ENCODE measurements at places on chromosomes 11 and 22.

DNA sequence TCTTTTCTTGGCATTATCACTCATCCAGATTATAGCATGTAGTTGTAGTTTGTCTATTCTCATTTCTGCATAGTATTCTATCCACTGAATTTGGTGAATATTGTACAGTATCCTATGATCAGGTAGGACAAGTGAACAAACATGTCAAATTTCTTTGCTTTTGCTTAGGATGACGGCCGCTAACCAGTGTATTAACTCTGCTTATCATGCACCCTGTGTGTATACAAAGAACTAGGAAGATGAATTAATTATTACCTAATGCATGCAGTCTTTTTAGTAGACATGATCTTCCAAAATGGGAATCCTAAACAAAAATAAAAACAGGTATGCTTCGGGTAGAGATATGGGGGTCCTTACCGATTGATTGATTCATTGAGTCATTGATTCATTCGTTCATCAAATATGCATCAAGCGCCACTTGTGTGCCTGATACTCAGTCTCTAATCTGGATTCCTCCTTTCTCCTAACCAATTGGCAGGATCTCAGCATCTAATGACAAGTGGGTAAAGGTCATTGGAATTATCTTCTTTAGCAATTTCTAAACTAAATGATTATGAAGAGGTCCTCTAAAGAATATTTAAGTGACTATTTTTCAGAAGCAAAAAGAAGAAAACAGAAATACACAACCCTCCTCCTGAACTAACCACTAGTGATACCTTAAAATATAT lies 27.9 kb downstream of the PRDM11 start:
- DNase-seq: no peak

DNA sequence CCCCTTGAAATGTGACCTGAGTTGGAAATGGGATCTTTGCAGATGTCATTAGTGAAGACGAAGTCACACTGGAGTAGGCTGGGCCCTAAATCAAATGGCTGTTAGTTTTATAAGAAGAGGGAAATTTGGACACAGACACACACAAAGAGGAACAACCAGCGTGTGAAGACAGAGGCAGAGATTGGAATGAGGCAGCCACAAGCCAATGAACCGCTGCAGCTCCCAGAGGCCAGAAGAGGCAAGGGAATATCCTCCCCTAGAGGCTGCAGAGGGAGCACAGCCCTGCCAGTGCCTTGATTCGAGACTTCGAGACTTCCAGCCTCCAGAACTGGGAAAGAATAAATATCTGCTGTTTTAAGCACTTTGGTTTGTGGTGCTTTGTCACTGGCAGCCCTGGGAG lies 484.5 kb downstream of the MN1 start:
- DNase-seq: no peak

DNA sequence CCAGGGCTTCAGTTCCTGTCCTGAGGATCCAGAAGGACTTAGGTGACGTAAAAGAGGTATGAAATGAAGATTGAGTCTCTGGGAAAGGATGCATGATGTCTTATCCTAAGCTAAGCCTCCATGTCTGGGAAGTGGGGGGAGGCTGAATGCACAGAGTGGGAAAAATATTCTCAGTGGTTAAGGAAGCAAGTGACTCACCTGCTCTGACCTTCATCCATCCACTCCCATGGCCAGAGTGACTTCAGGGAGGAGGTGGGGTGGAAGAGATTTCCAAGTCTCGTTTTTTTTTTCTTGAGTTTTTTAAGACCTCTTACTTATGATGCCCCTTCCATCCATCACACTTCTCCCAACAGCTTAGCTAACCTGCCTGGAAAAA lies 32.5 kb upstream of the POLD3 start:
- DNase-seq: no peak

GRCh38 chr11:10208131-10208575 lies 85.9 kb downstream of the SBF2 start:
- DNase-seq: peak; percentile 37

DNA sequence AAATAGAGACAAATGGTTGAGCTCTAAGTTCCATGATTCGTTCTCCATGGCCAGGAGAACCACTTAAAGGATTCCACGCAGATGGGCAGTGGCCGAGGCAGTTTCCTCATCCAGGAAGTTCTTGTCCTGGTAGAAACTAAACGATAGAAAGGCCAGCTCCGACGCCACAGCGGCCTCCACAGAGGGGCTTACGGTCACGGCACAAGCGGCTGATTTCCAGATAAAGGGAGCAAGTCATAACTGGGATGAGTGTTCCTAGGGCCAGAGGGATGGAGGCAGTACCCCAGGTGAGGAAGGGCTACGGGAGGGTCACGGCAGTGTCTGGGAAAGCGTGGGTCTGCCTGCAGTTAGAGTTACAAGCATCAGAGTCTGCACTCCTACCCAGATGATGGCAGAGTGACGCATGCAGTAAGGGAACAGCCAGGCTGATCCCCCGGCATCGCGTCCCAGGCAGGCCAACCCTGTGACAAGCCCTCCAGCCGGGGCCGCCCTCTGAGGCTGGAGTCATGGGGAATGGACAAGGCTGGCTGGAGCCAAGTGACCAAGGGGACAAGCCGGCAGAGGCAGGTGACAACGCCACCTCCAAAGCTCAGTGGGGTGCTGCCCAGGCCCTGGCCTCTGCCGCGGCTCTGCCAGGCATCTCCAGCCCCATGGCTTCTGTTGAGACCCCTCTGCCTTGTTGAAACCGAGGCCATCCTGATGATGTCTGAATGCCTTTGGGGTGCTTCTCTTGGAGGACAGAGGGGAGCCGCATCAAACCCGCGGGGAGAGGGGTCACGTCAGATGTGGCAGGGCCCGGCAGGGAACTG lies 475.1 kb downstream of the BRD1 start:
- DNase-seq: no peak

GRCh38 chr11:124791626-124792341 lies 8.4 kb downstream of the MSANTD2 start:
- peak; percentile 19 for DNase-seq

GRCh38 chr11:462107-462890 lies 12.2 kb downstream of the PTDSS2 start:
- DNase-seq: no peak

DNA sequence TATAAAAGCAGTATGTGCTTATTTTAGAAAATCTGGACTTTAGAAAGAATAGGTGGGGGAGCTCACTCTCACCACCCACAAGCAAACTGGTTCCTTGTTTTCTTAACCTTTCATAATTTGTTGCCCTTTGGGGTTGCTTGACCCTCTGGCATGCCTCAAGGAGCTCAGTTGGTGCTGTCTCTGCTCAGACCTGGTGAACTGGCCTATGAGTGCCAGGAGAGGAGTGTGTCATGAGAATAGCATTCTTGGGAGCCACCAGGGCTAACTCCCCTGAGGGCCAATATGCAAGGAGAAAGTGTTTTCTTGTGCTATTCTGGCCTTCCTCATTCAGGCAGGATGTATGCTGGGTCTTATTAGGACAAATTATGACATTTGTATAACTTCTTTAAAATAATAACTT lies 21.0 kb upstream of the AMOTL1 start:
- no peak for DNase-seq

- no peak for DNase-seq
Observed at GRCh38 chr22:36934418-36935312, 21.2 kb downstream of the CSF2RB start.

DNA sequence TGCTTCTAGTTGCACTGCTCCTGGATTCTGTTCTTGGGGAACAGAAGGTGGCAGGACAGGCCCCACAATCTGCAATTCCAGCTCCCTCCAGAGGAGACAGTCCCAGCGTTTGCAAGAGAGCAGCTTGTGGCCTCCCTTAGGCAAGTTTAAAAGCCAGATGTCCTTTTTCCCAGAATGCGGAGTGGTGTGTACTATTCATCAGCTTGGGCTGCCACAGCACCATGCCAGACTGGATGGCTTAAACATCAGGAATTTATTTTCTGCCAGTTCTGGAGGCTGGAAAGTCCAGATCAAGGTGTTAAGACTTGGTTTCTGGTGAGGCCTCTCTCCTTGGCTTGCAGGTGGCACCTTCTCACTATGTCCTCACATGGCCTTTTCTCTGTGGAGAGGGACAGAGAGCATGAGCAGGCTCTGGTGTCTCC lies 11.7 kb downstream of the MIAT start:
- DNase-seq: no peak

DNA sequence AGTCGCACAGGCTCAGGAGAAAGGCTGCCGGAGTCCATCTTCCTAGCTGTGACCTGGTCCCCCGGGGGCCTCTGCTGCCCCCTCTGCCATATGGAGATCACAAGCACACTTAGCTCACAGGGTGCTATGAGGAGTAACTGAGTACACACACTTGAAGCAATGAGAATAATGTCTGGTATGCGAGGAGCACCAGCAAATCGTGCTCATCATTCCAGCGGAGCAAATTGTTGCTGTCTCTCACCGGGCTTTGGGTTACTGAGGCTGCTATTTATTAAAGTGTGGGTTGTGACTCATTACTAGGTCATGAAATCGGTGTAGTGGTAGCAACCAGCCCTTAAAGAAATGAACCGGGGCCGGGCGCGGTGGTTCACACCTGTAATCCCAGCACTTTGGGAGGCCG lies 48.1 kb upstream of the EIF3D start:
- no peak for DNase-seq

GRCh38 chr22:18034076-18034475 lies 9.7 kb upstream of the MICAL3 start:
- no peak for DNase-seq

GRCh38 chr11:79956061-79956460 lies 515.2 kb upstream of the TENM4 start:
- no peak for DNase-seq

- no peak for DNase-seq
Observed at GRCh38 chr22:37256075-37256726, 12.1 kb upstream of the RAC2 start.

GRCh38 chr11:92762121-92762540 lies 207.3 kb upstream of the MTNR1B start:
- no peak for DNase-seq

Data from T-helper 1 cell (primary cell).